Activated CD4-positive, alpha-beta T cell treated with anti-CD3 and anti-CD28 coated beads, Interleukin-10, Interleukin-2, amounts not matched to agents 100 ng/mL and 50 ng/mL, durations not matched to agents 16 hours and 8 hours (primary cell): ENCODE measurements at places on chromosomes 1 and 21.
A peak's percentile ranks its signal among the peaks of the same experiment; 100 is the strongest.

DNA sequence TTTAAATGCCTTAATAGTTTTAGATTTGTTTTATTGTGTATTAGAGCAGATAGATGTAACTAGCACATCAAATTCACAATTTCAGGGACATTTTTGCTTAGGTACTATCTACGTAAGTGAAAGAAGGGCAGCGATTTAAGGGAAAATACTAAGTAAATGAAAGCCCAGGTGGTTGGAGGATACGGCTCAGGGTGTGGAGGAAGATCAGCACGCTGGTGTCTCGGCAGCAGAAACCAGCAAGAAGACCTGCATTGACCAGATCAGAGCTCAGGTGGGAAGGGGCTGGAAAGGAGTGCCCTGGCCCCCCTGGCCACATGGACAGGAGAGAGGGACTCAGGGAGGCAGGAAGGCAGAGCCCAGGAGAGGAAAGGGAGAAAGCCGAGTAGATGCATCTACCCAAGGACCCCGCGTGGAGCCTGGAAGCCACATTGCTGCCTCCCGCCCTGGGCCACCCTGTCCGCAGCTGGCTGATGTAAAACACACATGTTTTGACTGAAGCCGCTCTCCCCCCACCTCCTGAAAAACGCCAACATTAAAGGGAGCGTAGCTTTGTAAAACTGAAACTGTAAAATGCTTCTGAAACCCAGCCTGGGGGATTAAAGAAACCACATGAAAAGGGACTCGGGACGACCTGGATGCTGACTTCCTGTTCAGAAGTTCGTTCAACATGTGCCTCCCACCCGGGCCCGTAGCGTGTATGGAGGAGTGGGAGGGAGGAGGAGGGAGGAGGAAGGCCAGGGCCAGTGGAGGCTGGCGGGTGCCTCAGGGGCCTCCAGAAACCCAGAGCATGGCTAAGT is 72.6 kb upstream of the TARDBP start:
- peak; percentile 85 for DNase-seq

GRCh38 chr1:160647329-160647720 is 481 bp upstream of the SLAMF1 start:
- no peak for DNase-seq

DNA sequence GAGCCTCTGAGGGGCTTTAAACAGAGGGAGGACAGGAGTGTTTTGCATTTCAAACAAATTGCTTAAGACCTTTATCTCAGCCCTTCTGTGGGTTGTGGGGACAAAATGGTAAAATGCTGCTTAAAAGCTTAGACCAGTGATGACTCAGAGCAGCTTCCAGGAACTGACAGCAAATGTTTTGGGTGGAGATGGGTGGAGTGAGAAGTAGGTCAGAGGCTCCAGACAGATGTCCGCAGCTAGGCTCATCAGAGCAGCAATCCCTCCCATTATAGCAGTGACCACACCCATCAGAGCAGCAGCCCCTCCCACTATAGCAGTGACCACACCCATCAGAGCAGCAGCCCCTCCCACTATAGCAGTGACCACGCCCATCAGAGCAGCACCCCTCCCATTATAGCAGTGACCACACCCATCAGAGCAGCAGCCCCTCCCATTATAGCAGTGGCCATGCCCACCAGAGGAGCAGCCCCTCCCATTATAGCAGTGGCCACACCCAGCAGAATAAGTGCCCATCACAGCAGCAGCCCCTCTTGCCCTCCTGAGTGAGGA is 532.2 kb downstream of the MATN1 start:
- DNase-seq: peak; percentile 77

- no peak for DNase-seq
Observed at GRCh38 chr1:5590717-5591116, 401.5 kb downstream of the NPHP4 start.

- DNase-seq: no peak
Observed at GRCh38 chr1:9603766-9604753, 15.3 kb downstream of the TMEM201 start.

DNA sequence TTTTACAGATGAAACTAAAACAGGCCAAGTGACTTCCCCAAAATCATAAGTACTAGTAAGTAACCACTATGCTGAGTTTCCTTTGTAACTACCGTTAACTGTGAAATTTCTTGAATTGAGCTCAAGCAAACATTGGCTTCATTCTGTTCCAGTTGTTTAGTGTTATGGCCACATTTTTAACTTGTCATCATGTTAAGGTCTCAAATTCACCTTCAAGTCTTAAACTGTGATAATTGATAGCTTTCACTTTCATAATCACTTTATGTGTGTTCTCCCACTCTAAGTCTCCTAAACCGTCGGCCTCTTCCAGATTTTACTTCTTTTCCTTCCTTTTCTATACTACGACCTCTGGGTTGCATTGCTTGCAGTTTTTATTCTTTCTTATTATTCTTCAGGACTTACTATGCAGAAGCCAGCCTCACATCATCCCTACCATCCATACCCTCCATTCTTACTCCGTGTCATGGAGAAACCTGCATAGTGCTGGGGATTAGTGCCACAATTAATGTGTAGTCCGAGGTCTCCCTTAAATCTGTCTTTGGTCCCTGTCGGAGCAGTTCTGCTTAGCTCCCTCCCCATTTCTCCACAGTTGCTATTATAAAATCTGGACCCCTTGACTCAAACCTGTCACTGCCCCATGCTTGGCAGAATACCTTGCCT is 5.8 kb downstream of the KIF1B start:
- peak; percentile 55 for DNase-seq

GRCh38 chr1:101017448-101017847 is 8.1 kb downstream of the DPH5 start:
- DNase-seq: no peak

- DNase-seq: no peak
Observed at GRCh38 chr1:203366476-203366875, 15.6 kb upstream of the FMOD start.

GRCh38 chr1:166882893-166883292 is 6.8 kb upstream of the TADA1 start:
- no peak for DNase-seq

DNA sequence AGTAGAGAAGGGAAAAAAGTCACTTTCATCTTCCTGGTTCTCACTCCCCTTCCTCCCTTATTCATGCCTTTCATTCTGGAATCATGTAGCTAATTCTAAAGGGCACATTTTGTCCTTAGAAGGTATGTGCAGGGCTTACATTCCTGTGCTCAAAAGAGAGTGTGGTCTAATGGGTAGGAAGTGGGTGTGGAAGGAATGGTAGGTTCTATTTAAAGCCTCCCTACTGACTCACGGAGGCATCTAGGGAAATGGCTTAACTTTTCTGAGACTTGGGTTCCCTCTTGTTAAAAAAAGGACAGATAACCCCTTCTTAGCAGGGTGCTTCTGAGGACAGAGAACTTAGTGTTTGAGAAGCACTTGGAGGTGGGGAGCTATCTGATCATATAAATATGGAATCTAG is 249.3 kb upstream of the DUSP10 start:
- no peak for DNase-seq

GRCh38 chr1:18452550-18452949 is 28.2 kb upstream of the KLHDC7A start:
- peak; percentile 22 for DNase-seq

- DNase-seq: no peak
Observed at GRCh38 chr1:101905283-101905835, 91.4 kb downstream of the OLFM3 start.

GRCh38 chr1:24300971-24301784 is 18.0 kb upstream of the GRHL3 start:
- no peak for DNase-seq

DNA sequence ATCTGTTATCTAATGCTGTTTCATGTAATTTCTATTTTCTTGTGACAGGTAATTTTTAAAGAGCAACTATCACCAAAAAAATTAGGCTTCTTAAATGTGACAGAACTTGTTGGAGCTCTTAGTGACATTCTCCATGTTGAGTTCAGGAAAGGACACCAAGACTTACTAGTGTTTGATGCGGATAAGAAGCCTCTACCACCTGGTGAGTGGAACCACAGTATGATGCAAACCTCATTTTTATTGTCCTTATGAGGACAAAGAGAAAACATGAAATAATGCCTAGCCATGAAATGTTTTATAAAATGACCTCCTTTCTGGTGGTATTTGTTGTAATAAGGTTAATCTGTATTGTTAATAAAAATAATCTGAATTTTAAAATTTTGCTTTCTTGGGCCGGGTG is 39.1 kb downstream of the TDRD5 start:
- DNase-seq: no peak
